ENCODE measurements at places on chromosomes 4 and X.

DNA sequence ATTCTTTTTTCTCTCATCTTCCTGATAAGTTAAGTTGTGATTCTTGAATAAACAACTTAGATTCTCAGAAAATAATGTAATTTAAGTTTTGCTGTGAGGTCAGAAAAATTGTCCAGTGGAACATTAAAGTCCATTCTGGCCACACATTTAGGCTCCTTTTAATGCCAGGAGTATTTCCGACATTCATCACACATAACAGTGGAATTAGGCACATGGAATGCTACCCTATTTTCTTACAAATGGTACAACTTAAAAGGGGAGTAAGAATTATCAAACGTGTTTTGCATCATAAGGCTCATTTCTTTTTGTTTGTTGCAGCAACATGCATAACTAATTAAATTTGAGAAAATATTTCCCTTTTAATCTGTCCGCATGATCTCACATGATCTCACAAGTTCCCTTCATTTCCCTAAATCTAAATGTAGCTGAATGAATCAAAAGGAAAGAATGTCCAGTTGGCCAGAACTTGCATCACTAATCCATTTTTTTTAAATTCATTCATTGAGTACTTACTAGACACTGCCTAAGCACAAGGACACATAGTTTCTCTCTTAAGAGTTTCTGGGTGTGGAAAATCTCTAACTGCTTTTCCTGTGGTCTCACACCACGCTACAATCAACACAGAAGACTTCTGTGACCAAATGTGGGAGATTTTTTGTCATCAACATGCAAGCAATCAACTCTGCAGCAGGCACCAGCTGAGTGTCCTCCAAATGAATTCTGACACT is 22.0 kb downstream of the SPARCL1 start:
- no peak for DNase-seq
- no peak overlapping the region for H3K4me3 ChIP-seq
- no peaks in the 10 kb centered on the region for H3K27me3 ChIP-seq
- no peaks in the 10 kb centered on the region for H3K4me1 ChIP-seq
- no peaks in the 10 kb centered on the region for H3K36me3 ChIP-seq

GRCh38 chrX:135528254-135528653 is 7.8 kb downstream of the INTS6L start:
- no peak overlapping the region for H3K27ac ChIP-seq
- no peaks in the 10 kb centered on the region for H3K36me3 ChIP-seq
- H3K4me1 ChIP-seq = no peaks in the 10 kb centered on the region
- DNase-seq = no peak

DNA sequence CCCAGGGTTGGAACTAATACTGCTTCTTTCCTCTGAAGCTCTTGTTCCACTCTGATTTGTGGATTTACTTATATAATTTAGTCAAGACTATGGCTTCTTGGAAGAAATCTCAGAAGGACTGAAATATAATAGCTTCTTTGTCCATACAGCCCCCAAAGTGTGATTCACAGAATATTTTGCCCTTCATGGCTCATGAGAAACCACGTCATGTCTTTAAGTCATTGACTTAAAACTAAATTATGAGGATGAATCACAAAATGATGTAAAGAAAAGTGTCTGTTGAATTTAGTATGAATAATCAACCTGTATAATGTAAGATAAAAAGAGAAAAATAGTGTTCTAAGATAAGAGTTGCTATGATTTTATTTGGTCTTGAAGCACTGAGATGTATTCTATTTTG is 43.3 kb upstream of the AGA start:
- H3K36me3 ChIP-seq = no peaks in the 10 kb centered on the region
- H3K4me1 ChIP-seq = no peaks in the 10 kb centered on the region
- no peak overlapping the region for H3K27ac ChIP-seq
- H3K27me3 ChIP-seq = no peaks in the 10 kb centered on the region
- H3K4me3 ChIP-seq = no peak overlapping the region
- DNase-seq = no peak

- peaks cover 1% of the 10 kb centered on the region for H3K4me1 ChIP-seq
- H3K27ac ChIP-seq = no peak overlapping the region
- no peaks in the 10 kb centered on the region for H3K36me3 ChIP-seq
- no peaks in the 10 kb centered on the region for H3K27me3 ChIP-seq
- DNase-seq = no peak
These were observed 1.2 kb upstream of the PLAC8 start for GRCh38 chr4:83115656-83116285.

GRCh38 chr4:127523369-127523768 is 109.4 kb upstream of the INTU start:
- no peaks in the 10 kb centered on the region for H3K4me1 ChIP-seq
- no peaks in the 10 kb centered on the region for H3K36me3 ChIP-seq
- no peak for DNase-seq
- no peak overlapping the region for H3K27ac ChIP-seq
- no peaks in the 10 kb centered on the region for H3K27me3 ChIP-seq
